ENCODE measurements at places on chromosomes 2 and 18. TPM values are rescaled to one million over a fixed set of nuclear protein-coding genes. Genes with fewer than 3 reads are reported as not detected.

UCN gene
- total RNA-seq, result 1.8 TPM

NEUROD1 gene
- not detected for total RNA-seq

PER2 gene
- 5.4 TPM for total RNA-seq

ALPI gene
- total RNA-seq, result not detected

DPP10 gene
- not detected for total RNA-seq

RAX gene
- not detected for total RNA-seq

Measured in smooth muscle cell of trachea (primary cell).